Nephron progenitor cell (in vitro differentiated cells): ENCODE measurements at places on chromosomes 6 and 20.
A peak's percentile ranks its signal among the peaks of the same experiment; 100 is the strongest.

DNA sequence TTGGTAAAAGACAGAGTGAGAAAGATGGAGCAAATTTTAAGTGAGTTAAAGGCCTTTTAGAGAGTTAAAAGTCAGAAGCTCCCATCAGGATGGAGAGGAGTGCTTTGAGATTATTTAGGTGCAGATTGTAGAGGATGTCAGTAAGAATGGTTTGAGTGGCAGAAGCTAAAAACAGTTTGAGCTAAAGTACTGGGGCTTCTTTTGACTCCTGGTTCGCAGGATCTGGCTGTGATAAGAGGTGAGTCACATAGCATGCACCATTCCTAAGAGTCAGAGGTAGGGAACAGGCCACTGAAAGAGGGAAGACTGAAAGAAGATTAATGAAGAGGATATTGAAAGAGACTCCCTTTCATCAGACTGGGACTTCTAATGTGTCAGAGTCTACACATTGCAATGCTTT, 1047.9 kb upstream of the MAP3K7 start:
- H3K36me3 ChIP-seq: no peaks in the 10 kb centered on the region
- peaks cover 20% of the 10 kb centered on the region for H3K4me1 ChIP-seq
- no peak for DNase-seq
- H3K27me3 ChIP-seq: no peaks in the 10 kb centered on the region
- H3K4me3 ChIP-seq: no peak overlapping the region

- no peaks in the 10 kb centered on the region for H3K27me3 ChIP-seq
- H3K36me3 ChIP-seq: no peaks in the 10 kb centered on the region
- H3K27ac ChIP-seq: no peak overlapping the region
- H3K4me1 ChIP-seq: peaks cover 15% of the 10 kb centered on the region
Observed at GRCh38 chr6:122798099-122798641, 9.1 kb downstream of the SMPDL3A start.

- H3K4me1 ChIP-seq: no peaks in the 10 kb centered on the region
- H3K4me3 ChIP-seq: no peak overlapping the region
- peak; percentile 0 for DNase-seq
- H3K27me3 ChIP-seq: peaks cover 45% of the 10 kb centered on the region
- H3K36me3 ChIP-seq: no peaks in the 10 kb centered on the region
- H3K27ac ChIP-seq: no peak overlapping the region
Observed at GRCh38 chr20:63095718-63096654, 89.2 kb upstream of the BHLHE23 start.

DNA sequence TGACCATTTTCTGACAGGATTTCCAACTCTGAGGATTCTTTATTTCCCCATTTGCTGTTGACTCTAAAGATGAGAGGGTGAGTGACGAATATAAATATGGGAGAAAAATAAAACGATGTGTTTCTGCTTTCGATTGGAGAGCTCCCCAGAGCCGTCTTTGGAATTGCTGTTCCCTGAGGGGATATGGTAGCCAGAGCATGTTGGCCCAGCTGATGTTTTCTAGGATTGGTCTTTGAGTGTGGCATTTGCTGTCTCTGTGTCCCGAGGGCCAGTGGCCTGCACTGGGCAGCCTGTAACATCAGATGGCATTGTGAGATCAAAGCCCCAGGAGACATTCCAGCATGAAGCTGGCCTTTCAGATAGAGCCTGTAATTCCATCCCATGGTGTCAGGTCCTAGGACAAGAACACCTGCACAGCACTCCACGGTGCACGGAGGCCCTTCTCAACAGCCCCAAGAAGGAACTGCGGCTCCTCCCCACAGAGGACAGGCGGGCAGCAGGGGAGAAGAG, 26.7 kb downstream of the PKIG start:
- peaks cover 18% of the 10 kb centered on the region for H3K36me3 ChIP-seq
- H3K27me3 ChIP-seq: no peaks in the 10 kb centered on the region
- peaks cover 22% of the 10 kb centered on the region for H3K4me1 ChIP-seq
- H3K27ac ChIP-seq: peak overlapping the region; percentile 73

DNA sequence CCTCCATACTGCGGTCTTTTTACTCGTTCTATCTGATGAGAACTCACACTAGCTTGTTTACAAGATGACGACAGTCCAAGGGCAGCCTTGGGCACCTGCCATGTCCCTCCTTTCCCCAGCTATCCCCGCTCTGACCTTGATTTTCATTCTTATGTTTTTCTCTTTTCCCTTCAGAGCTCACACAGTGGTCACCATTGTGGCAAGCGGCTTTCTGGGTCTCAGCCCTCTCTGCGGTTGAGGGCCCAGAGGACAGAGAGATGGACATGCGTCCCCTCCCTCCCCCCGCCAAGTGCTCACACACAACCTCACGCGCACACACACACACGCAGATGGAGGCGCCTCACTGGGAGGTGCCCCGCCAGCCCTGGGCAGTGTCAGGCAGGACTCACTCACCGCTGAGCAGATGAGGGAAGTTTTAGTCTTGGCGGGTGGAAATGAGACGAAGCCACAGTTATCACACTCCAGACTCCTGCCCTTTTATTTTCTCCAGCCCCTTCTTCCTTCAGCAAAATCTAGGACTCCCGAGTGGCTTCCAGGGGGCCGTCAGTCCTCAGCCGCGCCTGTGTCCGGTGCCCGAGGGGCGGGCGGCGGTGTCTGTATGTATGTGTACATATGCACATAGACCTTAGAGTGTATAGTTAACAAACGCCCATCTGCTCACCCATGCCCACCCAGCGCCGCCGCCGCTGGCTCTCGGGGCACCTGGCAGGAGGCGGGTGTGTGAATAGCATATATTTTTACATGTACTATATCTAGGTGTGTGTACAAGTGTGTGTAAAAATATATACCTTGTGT, 13.8 kb upstream of the MYL9 start:
- H3K27me3 ChIP-seq: no peaks in the 10 kb centered on the region
- no peak overlapping the region for H3K4me3 ChIP-seq
- H3K36me3 ChIP-seq: peaks cover 42% of the 10 kb centered on the region

DNA sequence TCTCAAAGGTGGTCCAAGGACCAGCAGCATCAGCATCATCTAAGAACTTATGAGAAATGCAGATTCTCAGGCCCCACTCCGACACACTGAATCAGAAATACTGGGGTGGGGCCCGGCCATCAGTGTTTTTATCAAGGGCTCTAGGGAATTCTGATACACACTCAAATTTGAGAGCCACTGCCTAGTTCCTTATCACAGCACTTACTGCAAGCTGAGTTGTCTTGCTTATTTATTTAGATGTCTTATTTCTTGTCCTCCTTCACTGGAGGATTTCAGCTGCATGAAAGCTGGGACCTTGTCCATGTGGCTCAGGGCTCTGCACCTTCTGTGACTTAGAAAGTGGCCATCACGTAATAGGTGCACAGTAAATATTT, 139.4 kb upstream of the RREB1 start:
- DNase-seq: no peak
- H3K4me3 ChIP-seq: no peak overlapping the region
- no peaks in the 10 kb centered on the region for H3K4me1 ChIP-seq

DNA sequence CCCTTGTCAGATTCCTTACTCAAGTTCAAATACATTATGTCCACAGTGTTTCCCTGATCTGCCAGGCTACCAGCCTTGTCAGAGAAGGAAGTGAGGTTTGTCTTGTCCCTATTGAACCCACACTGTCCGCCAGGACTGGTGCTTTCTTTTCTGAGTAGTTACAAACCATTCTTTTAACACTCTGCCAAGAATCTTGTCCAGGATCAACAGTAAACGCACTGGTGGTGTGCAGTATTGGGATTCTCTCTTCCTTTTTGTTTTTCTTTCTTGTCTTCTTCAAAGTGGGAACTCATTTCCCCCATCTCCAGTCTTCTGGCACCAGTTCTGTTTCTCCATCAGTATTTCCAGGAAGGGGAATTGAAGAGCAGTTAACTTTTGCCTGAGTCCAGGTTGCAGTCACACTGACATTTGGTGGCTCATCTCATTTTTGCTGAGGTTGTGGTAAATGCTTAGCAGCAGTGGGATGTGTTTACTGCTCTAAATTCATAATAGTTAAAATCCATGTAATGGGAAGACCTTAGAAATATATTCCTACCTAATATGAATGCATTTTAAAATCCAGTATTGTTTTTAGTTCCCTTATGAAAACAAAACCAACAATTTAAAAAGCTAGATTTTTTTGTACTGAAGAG, 295.3 kb downstream of the PRL start:
- peaks cover 62% of the 10 kb centered on the region for H3K4me1 ChIP-seq
- no peak overlapping the region for H3K4me3 ChIP-seq
- H3K27ac ChIP-seq: peak overlapping the region; percentile 54

DNA sequence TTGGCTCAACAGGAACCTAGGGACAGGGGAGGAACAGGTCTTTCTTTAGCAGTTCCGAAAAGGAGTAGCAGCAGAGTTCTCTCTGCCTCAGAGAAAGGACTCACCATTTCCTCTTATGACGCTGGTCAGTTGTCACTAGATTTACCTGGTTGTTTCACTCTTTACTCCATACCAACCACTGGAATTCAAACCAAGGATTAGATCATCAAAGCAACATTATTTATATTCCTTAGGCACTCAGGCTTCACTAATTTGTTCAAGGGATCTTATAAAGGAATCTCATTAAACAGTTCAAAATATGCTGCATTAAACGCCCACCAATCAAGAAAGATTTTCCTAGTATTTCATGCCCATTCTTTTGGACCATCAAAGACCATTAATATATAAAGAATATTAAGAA, 1129.5 kb upstream of the MAP3K7 start:
- H3K27ac ChIP-seq: no peak overlapping the region
- no peaks in the 10 kb centered on the region for H3K36me3 ChIP-seq
- no peaks in the 10 kb centered on the region for H3K27me3 ChIP-seq
- H3K4me1 ChIP-seq: no peaks in the 10 kb centered on the region
- no peak for DNase-seq
- H3K4me3 ChIP-seq: no peak overlapping the region

GRCh38 chr20:31496761-31497295, 17.4 kb upstream of the HM13 start:
- H3K27me3 ChIP-seq: peaks cover 12% of the 10 kb centered on the region
- no peaks in the 10 kb centered on the region for H3K4me1 ChIP-seq
- H3K36me3 ChIP-seq: no peaks in the 10 kb centered on the region
- no peak overlapping the region for H3K27ac ChIP-seq
- no peak overlapping the region for H3K4me3 ChIP-seq

DNA sequence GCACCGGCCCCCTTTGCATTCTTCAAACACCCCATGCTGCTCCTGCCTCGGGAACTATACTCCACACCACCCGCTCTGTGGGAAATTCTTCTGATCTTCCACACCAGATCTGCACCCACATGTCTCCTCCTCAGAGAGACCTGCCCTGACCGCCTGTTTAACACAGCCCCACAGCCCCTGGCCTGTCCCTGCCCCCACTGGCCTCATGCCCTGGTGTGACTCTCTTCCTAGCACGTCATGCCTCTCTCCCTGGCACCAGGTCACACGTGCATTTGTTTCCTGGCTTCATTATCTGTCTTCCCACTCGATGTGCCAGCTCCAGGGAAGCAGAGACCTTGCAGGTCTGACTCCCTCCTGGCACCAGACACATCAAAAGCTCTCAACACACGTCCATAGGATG, 79.6 kb downstream of the ANKRD60 start:
- no peak overlapping the region for H3K4me3 ChIP-seq
- peaks cover 79% of the 10 kb centered on the region for H3K27me3 ChIP-seq
- no peak for DNase-seq
- no peak overlapping the region for H3K27ac ChIP-seq

GRCh38 chr6:144912474-144912873, 627.3 kb downstream of the UTRN start:
- H3K36me3 ChIP-seq: no peaks in the 10 kb centered on the region
- no peak for DNase-seq
- no peak overlapping the region for H3K27ac ChIP-seq
- no peaks in the 10 kb centered on the region for H3K27me3 ChIP-seq
- no peak overlapping the region for H3K4me3 ChIP-seq

DNA sequence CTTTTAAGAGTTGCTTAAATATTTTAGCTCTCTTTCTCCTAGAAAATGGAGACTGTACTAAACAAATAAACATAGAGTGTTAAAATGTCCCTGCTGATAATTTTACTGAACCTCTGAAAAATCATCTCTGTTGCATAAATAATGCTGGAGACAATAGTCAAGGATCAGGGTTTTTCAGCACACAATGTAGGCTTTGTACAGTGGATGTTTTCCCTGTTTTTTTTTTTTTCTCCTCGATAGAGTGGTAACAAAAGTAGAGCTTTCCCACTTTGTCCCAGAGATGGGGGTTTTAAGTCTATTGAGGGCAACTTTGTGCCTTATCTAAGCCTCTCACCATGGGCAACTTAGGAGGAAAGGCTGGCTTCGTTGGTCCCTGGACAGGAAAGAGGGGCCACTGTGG, 222.6 kb upstream of the HDDC2 start:
- H3K27ac ChIP-seq: no peak overlapping the region
- DNase-seq: no peak
- peaks cover 8% of the 10 kb centered on the region for H3K36me3 ChIP-seq

GRCh38 chr6:136582711-136583471, 32.7 kb upstream of the MAP7 start:
- H3K27me3 ChIP-seq: peaks cover 6% of the 10 kb centered on the region
- H3K4me1 ChIP-seq: no peaks in the 10 kb centered on the region
- no peaks in the 10 kb centered on the region for H3K36me3 ChIP-seq
- no peak overlapping the region for H3K27ac ChIP-seq

DNA sequence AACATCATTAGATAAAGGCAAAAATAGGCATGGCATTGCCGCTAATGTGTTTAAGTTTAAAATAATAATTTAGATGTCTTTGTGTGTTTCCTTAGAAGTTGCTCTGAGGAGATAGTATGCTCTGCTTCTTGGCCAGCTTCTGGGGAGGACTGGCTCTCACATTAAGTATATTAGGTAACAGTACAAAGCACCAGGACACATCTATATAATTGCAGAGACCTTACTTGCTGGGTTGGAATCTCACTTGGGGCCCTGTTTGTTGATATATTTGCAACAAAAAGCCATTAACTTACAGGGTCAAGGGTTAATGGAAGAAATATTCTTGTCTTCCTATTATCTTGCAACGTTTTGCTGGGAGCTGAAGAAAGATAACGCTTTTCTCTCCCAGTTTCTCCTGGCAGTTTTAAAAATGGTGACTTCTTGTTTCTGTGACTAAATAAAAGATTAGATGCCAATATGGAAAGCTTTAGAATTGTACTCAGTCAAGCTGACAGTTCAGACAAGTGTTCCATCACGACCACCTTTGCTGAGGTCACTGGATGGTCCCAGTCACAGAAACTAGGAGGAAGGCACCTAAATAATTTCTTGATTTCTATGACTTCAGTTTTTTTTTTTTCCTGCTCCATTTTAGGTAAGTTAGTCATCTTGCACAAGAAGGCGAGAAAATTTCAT, 462.3 kb upstream of the FLRT3 start:
- peaks cover 4% of the 10 kb centered on the region for H3K27me3 ChIP-seq
- no peak for DNase-seq
- no peak overlapping the region for H3K27ac ChIP-seq
- H3K36me3 ChIP-seq: no peaks in the 10 kb centered on the region
- peaks cover 4% of the 10 kb centered on the region for H3K4me1 ChIP-seq

- H3K36me3 ChIP-seq: no peaks in the 10 kb centered on the region
- no peaks in the 10 kb centered on the region for H3K27me3 ChIP-seq
- no peak overlapping the region for H3K4me3 ChIP-seq
- peaks cover 10% of the 10 kb centered on the region for H3K4me1 ChIP-seq
Observed at GRCh38 chr6:47447722-47448121, 29.9 kb upstream of the CD2AP start.

GRCh38 chr6:140782941-140783340, 1349.8 kb upstream of the GJE1 start:
- no peak overlapping the region for H3K4me3 ChIP-seq
- H3K36me3 ChIP-seq: no peaks in the 10 kb centered on the region
- no peak overlapping the region for H3K27ac ChIP-seq
- H3K27me3 ChIP-seq: no peaks in the 10 kb centered on the region
- DNase-seq: no peak

- H3K36me3 ChIP-seq: no peaks in the 10 kb centered on the region
- peak overlapping the region; percentile 17 for H3K27ac ChIP-seq
- peaks cover 8% of the 10 kb centered on the region for H3K27me3 ChIP-seq
- H3K4me3 ChIP-seq: no peak overlapping the region
- peaks cover 27% of the 10 kb centered on the region for H3K4me1 ChIP-seq
- DNase-seq: no peak
Observed at GRCh38 chr6:84026721-84027164, 6.8 kb upstream of the MRAP2 start.

GRCh38 chr6:167803816-167804215, 22.9 kb upstream of the AFDN start:
- peaks cover 21% of the 10 kb centered on the region for H3K4me1 ChIP-seq
- DNase-seq: no peak
- H3K4me3 ChIP-seq: no peak overlapping the region
